Nephron progenitor cell (in vitro differentiated cells): ENCODE measurements at places on chromosomes 6 and 20.

DNA sequence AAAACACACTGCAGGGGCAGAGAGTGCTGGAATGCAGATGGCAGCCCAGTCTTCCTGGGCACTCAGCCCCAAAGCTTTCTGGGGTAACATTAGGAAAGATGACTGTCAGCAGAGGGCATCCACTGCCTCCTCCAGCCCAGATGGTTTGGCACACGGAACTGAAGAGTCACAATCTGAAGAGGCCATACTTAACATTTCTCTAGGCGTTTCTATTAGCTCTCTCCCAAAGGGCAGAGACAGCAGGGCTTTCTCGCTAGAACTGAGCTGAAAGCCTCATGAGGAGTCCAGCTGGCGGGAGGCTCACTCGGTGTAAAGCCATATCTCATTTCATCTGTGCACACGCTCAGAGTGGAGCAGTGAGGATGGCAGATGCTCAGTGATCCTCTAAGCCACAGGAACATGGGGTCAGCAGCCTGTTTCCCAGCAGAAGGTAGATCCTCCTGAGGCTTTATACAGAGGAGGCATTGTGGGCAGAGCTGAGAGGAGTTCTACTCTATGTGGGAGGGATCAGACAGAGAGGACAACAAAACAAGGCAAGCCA lies 28.1 kb downstream of the ALDH8A1 start:
- no peak for DNase-seq

- no peak for DNase-seq
Observed at GRCh38 chr6:42401613-42401951, 50.1 kb downstream of the TRERF1 start.

DNA sequence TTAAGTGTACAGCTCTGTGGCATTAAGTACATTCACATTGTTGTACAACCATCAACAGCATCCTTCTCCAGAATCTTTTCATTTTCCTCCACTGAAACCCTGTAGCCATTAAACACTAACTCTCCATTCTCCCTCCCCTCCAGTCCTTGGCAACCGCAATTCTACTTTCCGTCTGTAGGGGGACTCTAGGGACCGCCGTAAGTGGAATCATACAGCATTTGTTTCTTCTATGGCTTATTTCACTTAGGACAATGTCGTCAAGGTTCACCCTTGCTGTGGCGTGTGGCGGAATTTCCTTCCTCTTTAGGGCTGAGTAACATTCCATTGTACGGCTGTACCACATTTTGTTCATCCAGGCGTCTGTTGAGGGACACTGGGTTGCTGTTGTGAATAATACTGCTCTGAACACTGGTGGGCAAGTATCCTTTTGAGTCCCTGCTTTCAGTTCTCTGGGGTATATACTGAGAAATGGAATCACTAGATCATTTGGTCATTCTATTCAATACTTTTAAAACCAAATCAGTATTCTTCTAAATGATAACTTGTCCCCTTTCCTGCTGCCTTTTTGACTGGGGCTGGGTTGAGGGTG lies 50.7 kb downstream of the PPP1R3G start:
- DNase-seq = peak; percentile 30

GRCh38 chr6:116543149-116543548 lies 2.3 kb downstream of the TRAPPC3L start:
- DNase-seq = no peak

DNA sequence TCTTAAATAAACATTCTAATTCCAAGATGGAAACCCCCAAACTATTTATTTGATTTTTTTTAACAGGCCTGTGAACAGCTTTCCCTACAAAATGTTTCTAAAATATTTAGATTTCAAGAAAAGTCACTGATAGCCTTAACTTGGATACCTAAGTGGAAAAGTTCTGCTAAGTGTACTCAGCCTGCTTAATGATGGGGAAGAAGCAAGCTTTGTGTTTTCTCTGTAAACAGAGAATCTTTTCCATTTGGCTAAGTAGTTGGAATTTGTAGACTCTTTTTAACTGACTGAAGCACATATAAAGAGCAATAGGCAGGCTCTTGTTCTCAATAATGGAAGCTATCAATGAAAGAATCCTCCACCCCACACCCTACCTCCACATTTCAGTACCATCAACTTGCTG lies 108.2 kb downstream of the KIF6 start:
- no peak for DNase-seq

DNA sequence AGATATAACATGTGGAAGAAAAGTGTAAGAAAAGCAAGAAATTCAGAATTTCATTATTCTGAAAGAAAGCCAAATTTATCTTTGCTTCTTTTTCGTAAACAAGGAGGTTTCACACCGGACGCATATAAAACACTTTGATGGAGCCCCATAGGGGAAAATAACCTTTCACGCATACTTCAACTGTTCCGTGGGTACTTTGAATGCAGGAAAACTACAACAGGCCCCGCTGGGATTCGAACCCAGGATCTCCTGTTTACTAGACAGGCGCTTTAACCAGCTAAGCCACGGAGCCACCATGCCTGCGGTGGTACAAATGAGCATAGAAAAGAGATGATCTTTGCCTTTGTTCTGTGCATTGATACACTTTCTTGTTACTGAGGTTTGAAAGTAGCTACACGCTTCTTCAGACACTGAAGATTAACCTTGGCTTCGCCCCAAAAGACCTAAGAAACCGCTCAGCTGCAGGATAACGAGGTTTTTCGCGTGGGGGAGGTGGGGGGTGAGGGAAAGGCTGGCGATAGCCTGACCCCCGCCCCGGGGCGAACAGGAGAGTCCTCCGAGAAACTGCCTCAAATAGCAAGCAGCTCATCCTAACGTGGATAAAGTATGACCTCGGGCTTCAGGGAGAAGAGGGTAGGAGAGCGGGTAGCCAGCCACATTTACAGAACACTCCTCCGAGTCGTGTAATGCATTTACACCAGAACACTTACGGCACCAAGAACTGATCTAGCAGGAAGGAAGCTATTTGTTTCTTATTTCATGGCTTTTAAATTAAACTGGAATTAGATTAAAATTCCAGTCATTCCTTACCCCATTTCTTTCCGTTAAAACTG lies 5.3 kb upstream of the HMGN4 start:
- DNase-seq = peak; percentile 92

GRCh38 chr6:150844371-150844770 lies 21.1 kb upstream of the MTHFD1L start:
- DNase-seq = no peak

DNA sequence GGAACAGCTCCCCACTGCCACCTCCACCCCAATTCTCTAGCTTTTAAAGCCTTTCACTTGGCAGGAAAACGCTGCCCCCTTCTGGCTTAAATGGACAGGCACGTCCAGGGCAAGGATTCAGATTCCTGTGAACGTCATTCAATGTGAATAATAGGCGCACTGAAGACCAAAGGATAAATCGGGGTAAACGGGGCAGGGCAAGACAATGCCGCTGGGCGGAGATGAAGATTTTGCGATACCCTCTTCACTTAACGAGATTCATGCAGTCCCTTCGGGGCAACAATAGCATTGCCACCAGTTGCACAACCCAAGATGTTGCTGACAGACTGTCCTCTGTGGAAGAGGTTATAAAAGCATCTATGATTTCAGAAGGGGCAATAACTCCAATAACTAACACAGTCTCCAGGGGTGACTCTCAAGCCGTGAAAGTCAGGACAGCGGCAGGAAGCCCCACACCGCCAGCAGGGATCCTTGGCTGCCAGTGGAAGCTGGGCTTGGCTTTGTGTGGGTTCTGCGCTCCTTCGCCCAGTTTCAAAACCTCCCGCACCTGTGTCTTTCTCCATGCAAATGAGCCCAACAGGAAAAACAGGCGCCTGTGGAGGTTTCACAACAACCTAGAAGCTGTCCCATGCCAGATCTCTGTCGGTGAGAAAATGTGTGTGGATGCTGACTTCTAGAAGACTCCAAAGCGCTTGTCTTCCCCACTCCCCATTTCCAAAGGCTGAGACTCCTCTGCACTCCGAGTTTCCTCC lies 291.8 kb downstream of the BMP7 start:
- DNase-seq = peak; percentile 71

DNA sequence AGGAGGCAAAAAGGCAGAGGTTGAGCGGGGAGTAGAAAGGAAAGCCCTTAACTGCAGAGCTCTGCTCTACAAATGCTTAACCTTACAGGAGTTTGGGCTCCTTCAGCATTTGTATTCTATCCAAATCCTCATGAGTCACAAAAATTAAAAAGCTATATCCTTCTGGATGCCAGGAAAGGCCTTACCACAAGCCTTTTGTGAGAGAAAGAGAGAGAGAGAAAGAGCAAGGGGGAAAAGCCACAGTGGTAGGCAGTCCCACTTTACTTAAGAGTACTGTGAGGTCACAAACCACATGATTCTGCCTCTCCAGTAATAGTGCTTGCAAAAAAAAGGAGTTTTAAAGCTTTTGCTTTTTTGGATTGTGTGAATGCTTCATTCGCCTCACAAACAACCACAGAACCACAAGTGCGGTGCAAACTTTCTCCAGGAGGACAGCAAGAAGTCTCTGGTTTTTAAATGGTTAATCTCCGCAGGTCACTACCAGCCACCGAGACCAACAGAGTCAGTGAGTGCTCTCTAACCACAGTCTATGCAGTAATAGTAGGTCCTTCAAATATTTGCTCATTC lies at the start of gene RUNX2:
TSS of gene RUNX2 (plus strand) at position 375 of the 567 bp plus-strand sequence. CDS start 397 bp downstream, outside the sequence.
- no peak for DNase-seq

GRCh38 chr6:15378866-15379265 lies 133.0 kb downstream of the JARID2 start:
- no peak for DNase-seq

GRCh38 chr6:122931916-122932315 lies 64.1 kb upstream of the CLVS2 start:
- DNase-seq = no peak

GRCh38 chr20:62795023-62795761 lies 1.1 kb upstream of the MRGBP start:
- peak; percentile 79 for DNase-seq

DNA sequence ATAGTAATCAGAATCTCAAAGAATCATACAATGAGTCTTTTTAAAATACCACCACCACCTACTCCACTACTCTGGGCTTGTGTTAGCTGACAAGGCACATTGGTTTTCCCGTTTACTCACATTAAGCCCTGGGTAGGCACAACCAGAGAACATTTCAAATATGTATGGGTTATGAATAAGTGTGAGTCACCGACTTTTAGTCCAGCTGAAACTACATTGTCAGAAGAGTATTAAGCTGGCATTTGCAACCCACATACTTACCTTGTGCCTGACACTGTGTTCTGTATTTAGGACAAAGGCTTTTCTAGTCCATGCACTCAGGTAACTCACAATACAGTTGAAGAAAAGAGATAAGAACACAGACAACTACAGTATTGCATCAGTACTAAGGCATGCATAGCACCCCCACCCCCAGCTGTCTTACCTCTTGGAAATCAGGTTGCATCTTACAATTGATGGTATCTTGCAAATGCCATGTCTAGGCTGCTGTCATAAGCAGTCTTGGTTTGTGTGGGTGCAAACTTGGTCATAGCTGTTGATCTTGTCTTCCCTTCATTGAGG lies 40.3 kb upstream of the AHI1 start:
- no peak for DNase-seq
